Caudate nucleus (tissue), 63 donors: ENCODE measurements at places on chromosomes 6 and 20.

GRCh38 chr6:4935486-4935885 is 68.4 kb downstream of the RPP40 start:
- DNase-seq, result no peak

- DNase-seq, result no peak
Measured at GRCh38 chr6:50819466-50819903, 814 bp downstream of the TFAP2B start.

DNA sequence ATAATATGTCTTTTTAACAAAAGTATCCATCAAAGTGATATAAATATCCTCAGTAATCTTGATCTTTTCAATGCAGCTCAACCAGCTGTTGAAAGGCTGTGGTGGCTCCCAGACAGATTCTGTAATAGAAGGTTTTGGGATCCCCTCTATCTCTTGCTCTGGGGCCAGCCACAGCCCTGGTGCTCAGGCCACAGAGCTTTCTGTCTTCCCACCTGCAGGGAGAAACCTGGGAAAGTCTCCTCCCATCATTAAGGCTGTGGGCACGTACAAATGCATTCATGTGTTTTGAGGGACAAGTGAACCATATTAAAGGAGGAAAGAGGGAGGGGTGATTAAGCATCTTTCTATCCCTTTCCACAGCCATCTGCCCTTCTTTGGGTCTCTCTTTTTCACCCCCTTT is 183.1 kb downstream of the PRDM13 start:
- DNase-seq, result no peak

DNA sequence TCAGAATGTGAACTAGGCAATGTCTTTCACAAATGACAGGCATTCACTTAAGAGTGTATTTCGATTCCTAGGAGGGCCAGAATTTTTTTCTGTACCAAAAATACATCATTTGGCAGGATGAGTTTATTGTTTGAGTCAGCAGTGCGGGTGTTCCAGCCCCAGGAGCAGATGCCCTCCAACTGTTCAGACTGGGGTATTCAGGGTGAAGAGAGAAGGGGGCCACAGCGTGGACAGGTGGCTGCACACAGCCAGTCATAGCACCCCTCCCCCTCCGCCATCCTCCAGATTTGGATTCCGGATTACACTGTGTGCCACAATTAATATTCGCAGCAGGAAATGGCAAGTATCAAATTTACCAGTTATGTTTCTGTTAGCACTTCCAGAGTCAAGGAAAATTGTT is 38.6 kb downstream of the RIPOR2 start:
- DNase-seq, result no peak

- DNase-seq, result no peak
Measured at GRCh38 chr6:28945349-28945748, 21.6 kb upstream of the TRIM27 start.

- DNase-seq, result no peak
Measured at GRCh38 chr6:30802731-30803130, 58.4 kb upstream of the IER3 start.

GRCh38 chr20:25553819-25554296 is 31.5 kb downstream of the NINL start:
- no peak for DNase-seq

DNA sequence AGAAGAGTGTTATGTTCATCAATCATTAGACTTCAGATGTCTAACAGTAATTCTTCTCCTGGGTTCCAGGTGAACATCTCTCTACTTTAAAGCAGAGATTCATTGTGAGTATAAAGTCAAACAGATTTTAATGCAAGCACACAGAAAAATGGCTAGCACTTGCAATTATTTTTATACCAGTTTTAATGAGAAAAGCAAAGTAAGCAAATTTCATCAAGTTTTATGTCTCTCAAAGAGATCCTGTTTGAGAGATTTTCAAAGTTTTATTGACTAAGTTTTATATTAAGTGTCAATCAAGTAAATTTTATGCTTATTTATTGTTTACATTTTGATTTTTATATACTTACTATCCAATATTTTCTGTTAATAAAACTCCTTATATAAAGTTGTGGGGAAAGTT is 1628.5 kb downstream of the HACE1 start:
- no peak for DNase-seq

DNA sequence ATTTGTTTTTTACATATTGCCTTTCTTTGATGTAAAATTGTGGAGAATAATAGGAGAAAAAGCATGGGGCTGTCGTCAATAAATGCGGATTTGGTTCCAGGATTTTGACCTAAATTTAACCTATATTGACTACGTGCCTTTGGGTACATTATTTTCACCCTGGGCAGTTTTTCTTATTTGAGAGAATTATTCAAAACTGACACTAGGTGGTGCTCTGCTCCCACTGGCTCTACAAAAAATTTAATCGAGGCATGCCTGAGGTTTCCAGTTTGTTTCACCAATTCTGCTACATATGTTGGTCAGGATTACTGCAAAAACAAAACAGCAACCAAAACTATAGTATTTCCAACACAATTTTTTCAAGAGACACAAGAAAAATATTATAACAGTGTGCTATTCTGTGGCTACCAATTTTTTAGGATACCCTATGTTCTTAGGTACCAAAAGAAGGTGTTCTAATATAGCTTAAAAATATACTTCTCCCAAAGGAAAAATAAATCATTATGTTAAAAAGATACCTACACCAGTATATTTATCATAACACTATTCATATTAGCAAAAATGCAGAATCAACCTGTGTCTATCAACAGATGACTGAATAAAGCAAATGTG is 48.6 kb upstream of the FABP7 start:
- no peak for DNase-seq

- DNase-seq, result no peak
Measured at GRCh38 chr20:19528286-19529030, 229.6 kb upstream of the RIN2 start.

DNA sequence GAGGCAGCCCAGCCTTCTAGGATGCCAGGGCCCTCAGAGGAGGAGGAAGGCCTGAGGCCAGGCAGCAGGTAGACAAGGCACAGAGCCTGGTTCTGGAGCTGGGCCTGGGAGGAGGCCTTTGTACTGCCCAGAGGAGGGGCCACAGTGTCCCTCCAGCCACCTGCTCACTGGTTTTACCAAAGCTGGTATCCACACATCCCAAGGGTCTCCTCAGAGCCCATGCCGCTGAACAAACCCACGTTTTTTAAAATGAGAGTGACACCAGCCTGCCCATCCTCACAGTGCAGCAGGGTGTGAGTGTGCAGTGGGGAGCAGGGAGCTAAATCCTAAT is 162.7 kb downstream of the LY86 start:
- DNase-seq, result no peak

- no peak for DNase-seq
Measured at GRCh38 chr6:157760589-157761330, 62.3 kb upstream of the SNX9 start.

GRCh38 chr20:32960222-32960518 is 44.1 kb downstream of the SUN5 start:
- no peak for DNase-seq

DNA sequence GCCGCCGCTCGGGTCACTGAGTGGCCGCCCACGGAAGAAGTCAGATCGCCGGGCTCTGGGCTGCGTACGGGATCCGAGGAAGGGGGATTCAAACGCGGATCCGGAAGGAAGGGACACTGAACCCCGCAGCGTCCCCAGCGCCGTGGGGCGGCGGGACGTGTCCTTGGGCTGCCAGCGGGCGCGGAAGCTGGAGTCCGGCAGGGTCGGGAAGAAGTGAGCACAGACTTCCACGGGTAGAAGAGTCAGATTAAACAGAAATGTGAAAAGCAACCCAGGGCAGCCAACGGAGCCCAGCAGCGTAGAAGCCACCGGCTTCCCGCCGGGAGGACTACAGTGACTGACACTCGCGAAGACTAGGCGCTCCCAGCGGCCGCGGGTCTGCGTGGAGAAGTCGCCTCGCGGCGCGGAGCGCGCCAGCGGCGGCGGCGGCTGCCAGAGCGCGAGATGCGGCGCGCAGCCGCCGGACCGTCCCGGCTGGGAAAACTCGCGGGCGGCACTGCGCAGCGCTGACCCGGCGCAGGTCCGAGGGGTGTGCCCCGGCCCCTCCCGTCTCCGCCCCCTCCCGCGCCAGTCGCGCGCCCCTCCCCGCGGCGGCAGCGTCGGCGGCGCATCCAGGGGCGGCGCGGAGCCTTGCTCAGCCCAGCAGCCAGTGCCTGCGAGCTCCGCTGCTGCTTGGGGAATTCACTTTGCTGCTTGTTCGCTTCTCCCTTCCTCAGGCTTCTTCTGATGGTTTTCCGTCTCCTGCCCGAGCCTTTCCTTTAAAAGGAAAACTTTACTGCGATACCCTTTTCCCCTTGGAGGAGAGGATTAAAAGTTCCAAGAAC is at the start of gene SAMD5:
Gene SAMD5 (plus strand): TSS at position 649 of the 824 bp plus-strand sequence. CDS start 239 bp downstream, outside the sequence.
- DNase-seq, result no peak

DNA sequence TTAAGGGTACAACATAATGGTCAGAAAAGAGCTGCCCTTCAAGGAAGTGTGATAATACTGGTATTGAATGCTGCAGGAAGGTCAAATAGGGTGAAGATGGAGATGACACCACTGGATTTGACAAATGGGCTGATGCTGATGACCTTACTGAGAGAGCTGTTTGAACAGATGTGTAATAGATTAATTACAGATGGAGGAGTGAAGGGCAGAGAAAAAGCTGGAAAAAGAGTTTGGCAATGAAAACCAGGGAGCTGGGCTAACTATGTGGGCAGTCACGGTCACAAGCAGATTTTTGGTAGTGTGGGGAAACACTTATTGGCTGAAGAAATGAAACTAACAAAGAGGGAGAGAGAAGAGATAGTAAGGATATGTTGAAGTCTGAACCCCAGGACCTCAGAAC is 83.6 kb upstream of the ENPP5 start:
- DNase-seq, result no peak

DNA sequence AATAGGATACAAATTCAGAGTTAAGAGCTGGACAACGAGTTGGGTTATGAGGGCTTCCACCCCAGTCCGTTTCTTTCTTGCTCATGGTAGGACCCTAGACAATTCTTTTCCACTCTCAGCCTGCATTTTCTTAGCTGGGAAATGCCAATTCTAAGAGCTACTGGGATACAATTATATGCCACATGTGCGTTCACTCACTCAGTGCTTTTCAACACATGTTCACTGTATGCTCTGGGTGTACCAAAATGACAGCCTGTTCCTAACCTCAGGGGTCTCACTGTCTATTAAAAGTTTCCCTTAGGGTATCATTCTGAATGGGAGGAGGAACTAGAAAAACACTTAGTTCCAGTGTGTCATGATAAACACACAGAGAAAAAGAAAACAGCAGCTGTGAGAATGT is 505 bp upstream of the DEFB115 start:
- no peak for DNase-seq

GRCh38 chr6:170008294-170008785 is 256.9 kb downstream of the ERMARD start:
- DNase-seq, result no peak

DNA sequence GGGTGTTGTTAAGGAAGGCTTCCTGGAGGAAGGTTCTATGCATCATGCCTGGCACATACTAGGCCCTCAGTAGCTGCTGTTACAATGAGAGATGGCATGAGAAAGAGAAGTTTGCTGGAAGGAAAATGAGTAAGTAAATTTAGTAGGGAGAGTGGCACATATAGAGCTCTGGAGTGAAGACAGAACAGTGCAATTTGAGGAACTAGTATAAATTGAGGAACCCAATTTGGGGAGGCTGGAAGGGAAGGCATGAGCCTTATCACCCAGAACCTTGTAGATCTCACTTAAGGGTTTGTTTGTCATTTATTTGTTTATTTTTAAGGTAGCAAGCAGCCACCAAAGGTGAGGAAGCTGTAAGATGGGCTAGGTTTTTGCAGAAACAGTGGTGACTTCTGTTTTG is 87.1 kb upstream of the SCGN start:
- no peak for DNase-seq

GRCh38 chr6:125529061-125529460 is 220.4 kb upstream of the HEY2 start:
- no peak for DNase-seq

DNA sequence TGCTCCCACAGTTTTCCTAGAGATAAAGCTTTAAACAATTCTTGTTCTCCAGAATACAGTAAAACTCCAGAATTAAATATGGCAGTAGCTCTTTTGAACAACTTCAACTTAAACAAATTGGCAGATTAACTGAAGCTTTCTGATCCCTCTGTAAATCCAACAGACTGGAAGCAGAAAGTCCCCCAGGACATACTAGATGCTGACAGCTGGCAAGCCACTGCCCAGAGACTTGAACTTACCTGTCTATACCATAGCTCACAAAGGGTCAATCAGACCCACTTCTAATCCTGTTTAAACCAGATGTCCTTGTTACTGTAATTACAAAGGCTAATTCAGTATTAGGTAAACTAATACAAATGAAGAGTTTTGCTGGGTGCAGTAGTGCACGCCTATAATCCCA is 12.3 kb downstream of the GPLD1 start:
- no peak for DNase-seq

DNA sequence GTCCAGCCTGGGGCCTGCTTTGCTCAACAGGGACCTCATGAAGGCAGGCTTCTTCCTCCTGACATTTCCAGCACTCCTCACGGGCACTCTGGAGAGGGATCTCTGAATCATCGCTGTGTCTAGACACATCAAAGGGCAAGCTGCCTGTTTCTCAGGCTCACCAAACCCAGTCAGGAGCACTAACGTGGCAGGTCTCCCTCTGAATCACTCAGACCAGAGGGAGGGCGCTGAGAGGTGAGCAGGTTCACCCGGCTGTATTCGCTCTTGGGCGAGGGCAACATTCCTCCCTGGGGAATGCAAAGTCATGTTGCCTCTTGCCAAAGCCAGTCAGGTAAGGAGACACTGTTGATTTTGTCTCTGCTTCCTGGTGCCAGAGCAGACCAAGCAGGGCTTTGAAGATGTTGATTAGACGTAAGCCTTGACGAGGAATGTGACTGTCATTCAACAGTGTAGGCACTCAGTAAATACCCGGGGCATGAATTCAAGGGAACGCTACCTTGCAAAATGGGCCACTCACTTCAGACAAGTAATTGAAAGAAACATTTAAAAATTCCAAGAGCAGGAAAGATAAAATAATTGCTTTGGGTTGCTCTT is 50.1 kb downstream of the CYP24A1 start:
- no peak for DNase-seq

- DNase-seq, result no peak
Measured at GRCh38 chr20:47926731-47927130, 141.4 kb upstream of the SULF2 start.

GRCh38 chr6:159609652-159610178 is 83.3 kb downstream of the SOD2 start:
- no peak for DNase-seq

- DNase-seq, result peak; percentile 92
Measured at GRCh38 chr6:111417181-111417585, 65.8 kb downstream of the REV3L start.

- DNase-seq, result no peak
Measured at GRCh38 chr6:168616816-168617765, 176.1 kb downstream of the SMOC2 start.

- no peak for DNase-seq
Measured at GRCh38 chr20:48898210-48898609, 23.3 kb upstream of the ARFGEF2 start.

DNA sequence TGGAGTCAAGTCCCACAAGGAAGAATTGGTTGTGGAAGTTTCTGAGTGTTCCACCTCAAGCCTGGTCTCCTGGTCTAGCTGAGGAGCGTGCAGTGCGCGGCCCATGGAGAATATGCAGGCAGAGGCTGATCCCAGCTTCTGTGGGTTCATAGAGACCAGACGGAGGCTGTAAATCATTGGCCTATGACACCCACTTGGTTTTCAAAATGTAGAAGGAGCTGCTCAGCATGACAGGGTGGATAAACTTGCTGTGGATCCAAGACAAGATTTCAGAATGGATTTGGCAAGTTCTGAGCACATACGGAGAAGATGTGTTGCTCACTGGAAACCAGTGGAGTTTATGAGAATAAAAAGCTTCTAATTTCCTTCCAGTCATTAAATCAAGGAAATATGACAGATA is 744 bp downstream of the KIF25 start:
- DNase-seq, result no peak
